Osteocyte (in vitro differentiated cells): ENCODE measurements at places on chromosomes 11 and 22. TPM values are rescaled to one million over a fixed set of nuclear protein-coding genes. Genes with fewer than 3 reads are reported as not detected.

MS4A14 gene
- not detected in 2 replicates for total RNA-seq

GRCh38 chr11:121134741-121135312 is 33.8 kb downstream of the TECTA start:
- H3K4me3 ChIP-seq, result no peak overlapping the region
- no peaks in the 10 kb centered on the region for H3K36me3 ChIP-seq
- no peaks in the 10 kb centered on the region for H3K27me3 ChIP-seq
- no peak for DNase-seq
- no peak overlapping the region for H3K27ac ChIP-seq

LMO1 gene
- total RNA-seq, result not detected in 2 replicates

GRCh38 chr22:38413085-38414008 is 41.7 kb downstream of the KCNJ4 start:
- H3K27ac ChIP-seq, result no peak overlapping the region
- H3K4me1 ChIP-seq, result no peaks in the 10 kb centered on the region
- H3K4me3 ChIP-seq, result no peak overlapping the region

DNA sequence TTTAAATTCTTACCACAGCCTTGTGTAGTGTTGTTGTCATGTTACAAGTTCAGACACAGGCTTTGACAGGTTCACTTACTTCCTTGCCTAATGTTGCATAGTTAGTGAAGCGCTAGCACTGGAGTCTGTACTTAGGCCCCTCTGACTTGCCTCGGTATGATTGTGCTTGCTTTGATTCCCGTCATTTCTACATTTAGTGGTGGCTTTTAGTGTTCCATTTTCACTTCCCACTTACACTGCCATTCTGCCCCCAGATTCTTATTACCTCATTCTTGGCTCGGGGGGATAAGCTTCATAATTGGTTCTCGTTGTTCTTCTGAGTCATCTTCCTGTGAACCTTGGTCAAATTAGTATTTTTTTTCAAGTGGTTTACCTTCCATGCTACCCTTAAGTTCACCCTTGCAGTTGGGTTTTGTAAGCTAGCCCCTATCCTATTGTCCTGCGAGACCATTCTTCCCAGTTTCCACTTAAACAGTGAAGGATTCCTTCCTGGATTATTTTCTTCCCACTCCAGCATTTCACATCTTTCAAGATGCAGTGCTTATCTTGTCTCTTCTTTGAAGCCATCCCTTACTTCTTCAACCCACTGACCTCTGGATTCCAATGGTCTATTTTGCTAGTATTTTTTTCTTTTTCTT is 68.7 kb downstream of the DDX10 start:
- H3K27me3 ChIP-seq, result no peaks in the 10 kb centered on the region
- no peak for DNase-seq
- peaks cover 44% of the 10 kb centered on the region for H3K4me1 ChIP-seq
- H3K36me3 ChIP-seq, result peaks cover 13% of the 10 kb centered on the region
- H3K4me3 ChIP-seq, result no peak overlapping the region
- peak overlapping the region; percentile 16 for H3K27ac ChIP-seq
